ENCODE measurements at places on chromosomes 12 and 14.

- DNase-seq, result peak; percentile 90
Observed at GRCh38 chr12:4855121-4855924, 54.4 kb upstream of the KCNA1 start.

GRCh38 chr12:118428643-118429042, 52.3 kb downstream of the SUDS3 start:
- DNase-seq, result no peak

- DNase-seq, result no peak
Observed at GRCh38 chr12:13948621-13949020, 32.8 kb downstream of the GRIN2B start.

DNA sequence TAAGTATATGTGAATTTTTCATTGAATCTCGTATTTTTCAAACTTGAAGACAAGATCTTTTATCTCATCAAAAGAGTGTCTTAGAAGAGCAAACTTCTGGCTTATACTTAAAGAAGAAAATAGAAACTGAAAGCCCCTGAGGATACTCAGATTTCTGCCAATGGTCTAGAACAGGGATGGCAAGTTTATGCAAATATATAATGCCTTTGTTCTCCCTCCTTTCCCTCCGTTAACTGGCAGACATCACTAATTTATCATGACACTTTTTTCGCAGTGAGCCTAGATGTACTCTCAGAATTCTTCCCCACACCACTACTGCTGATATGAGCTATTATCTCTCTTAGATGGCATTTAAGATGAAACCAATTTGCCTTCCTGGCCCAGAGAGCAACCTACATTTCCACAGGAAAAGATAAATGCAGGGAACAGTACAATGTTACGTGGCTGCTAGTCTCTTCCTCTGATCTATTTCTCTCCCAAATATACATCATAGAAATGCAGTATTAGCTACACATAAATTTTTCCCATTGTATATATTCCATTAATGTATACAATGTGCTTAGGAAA, 40.0 kb upstream of the DAAM1 start:
- no peak for DNase-seq

- DNase-seq, result peak; percentile 63
Observed at GRCh38 chr14:74501135-74501614, 7.6 kb downstream of the ISCA2 start.

DNA sequence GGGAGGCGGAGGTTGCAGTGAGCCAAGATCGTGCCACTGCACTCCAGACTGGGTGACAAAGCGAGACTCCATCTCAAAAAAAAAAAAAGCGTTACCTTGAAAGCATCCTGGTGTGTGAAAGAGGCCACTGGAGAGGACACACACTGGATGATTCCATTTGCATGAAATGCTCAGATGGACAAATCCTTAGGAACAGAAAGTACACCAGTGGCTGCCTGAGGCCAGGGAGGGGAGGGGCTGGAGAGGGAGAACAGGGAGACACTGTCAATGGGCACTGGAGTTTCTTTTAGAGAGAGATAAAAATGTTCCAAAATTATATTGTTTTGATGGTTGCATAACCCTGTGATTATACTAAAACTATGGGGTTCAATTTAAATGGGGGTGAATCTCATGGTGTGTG, 19.7 kb downstream of the TESC start:
- DNase-seq, result no peak

- DNase-seq, result no peak
Observed at GRCh38 chr14:96208739-96209138, 4.1 kb downstream of the BDKRB2 start.

DNA sequence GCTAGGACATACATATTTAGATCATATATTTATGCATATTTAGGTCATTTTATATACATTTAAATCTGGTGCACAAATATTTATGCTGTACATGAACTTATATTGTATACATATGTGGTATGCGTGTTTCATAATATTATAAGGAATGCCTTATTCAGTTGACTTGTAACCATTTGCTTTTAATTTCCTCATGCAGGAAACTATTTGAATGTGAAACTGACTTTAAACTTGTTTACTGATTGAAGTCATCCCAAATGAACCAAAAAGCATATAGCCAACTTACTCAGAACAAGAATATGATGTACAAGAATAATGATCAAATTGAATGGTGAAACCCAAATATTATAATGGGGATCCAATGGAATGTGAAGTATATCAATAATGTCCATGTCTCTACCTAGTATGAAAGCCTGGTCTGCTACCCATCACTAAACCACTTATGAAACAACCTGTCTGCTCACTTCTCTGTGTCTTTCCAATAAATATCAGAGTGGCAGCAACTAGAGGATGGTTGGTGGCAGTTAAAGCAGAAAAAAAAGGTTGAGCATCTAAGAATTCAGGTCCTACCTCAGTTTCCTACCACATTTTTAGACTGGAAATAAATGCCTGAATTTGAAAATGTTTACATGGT, 38.3 kb downstream of the RPS6KA5 start:
- DNase-seq, result no peak

DNA sequence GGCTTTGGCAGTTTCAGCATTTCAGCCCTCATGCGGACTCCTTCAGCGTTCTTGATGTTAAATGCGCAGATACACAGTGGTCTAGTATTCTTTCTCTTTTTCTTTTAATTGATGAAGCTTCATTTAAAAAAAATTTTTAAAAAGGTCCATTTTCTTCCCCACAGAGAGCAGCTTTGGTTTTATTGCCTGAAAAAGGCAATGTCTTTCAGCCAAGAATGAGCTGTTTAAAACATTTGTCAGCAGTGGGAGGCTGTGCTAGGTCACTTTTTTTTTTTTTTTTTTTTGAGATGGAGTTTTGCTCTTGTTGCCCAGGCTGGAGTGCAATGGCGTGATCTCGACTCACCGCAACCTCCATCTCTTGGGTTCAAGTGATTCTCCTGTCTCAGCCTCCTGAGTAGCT, 13.5 kb downstream of the KMT5A start:
- DNase-seq, result no peak

DNA sequence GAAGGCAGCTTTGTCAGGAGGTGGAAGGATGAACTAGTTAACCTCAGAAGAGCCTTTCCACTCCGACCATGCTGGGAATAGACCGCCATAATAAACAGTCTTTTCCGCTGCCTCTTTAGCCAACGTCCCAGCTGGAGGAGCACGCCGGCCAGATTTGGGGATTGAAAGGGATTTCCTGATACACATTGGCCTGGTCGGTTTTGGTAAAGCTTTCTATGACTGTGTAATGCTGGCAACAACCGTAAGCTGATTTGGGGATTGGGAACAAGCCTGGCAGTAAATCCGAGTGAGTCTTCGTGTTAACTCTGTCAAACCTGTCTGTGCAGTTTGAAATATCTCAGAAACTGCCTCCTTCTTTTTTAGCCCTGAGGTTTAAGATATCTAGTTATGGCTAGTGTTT, 87.0 kb downstream of the DAD1 start:
- no peak for DNase-seq

- DNase-seq, result peak; percentile 37
Observed at GRCh38 chr14:22597265-22597664, 835 bp upstream of the ABHD4 start.

GRCh38 chr14:94465042-94465441, 11.0 kb downstream of the SERPINA9 start:
- DNase-seq, result no peak

- DNase-seq, result no peak
Observed at GRCh38 chr14:101557321-101557695, 4.0 kb upstream of the DIO3 start.

- DNase-seq, result no peak
Observed at GRCh38 chr12:6093764-6094163, 30.7 kb downstream of the VWF start.

DNA sequence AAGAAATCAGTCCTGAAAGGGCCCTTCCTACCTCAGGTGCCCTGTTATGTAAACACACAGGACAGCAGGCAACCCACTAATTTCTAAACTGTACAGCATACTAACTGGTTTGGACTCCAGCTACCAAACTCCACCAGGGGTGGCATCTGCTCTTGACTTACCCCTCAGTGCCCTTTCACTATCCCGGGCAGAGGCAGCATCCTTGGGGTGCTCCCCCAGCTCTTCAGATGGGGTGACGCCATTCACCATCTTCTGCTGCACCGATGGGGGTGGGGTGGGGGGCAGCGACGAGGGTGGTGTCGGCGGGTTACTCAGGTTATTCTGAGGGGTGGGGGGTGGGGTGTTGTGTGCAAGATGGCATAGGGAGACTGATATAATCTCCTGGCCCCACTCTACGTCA, 11.5 kb upstream of the PRKAG1 start:
- DNase-seq, result no peak

DNA sequence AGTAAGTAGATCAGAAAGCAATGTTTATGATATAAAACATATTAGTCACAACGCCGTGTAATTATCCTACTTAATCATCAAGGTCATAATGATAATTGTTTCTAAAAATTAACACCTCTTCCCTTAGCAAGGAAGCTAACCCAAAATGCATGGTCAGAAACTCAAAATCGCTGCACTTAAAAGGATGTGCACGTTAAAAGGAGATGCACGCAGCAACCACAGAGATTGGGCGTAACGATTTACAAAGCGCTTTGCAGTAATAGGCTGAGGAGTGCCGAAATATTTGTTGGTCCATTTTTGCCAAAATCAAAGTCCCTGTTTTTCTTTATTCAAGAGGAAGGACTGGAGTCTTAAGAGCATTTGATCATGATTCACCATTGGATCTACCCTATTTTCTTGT, 1077.2 kb downstream of the VRK1 start:
- no peak for DNase-seq

DNA sequence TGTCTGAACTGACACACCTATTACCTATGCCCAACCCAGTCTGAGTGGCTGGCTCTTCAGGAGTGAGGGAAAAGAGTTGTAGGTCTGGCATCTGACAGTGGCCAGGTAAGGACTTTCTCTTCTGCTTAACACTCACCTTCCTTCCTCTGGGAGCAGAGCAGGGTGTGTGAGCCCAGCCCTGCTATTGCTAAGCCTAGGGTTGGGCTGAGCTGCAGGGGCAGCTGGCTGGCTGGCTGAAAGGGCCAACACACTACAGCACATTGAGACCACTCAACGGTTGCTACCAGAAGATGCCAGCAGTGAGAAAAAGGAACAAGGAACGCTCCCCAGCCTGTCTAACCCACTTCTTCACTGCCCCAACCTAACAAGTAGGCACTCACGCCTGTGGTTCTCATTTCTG, 201.2 kb downstream of the DPF3 start:
- DNase-seq, result peak; percentile 32

DNA sequence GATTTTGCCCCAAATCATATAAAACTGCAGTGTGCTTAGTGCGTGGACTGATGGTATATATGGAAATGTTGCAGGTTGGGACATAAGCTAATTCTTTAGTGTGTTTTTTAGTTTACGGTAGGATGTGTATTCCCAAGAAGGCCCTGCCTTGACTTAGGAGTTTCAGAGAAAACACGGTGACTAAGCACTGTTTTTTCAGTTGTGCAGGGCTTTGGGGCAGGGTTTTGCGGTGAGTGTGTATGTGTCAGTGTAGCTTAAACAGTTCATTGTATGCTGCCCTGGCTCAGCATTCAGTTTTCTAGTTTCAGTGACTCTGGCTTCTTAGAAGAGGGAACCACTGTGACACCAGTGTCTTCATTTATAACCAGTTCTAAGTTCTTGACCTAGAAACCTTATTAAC, 101.2 kb downstream of the AKAP6 start:
- no peak for DNase-seq

GRCh38 chr14:65150898-65151608, 48.7 kb upstream of the MAX start:
- DNase-seq, result no peak

- no peak for DNase-seq
Observed at GRCh38 chr14:91219517-91220389, 24.8 kb downstream of the GPR68 start.

GRCh38 chr12:41904041-41904440, 240.6 kb downstream of the GXYLT1 start:
- DNase-seq, result no peak

DNA sequence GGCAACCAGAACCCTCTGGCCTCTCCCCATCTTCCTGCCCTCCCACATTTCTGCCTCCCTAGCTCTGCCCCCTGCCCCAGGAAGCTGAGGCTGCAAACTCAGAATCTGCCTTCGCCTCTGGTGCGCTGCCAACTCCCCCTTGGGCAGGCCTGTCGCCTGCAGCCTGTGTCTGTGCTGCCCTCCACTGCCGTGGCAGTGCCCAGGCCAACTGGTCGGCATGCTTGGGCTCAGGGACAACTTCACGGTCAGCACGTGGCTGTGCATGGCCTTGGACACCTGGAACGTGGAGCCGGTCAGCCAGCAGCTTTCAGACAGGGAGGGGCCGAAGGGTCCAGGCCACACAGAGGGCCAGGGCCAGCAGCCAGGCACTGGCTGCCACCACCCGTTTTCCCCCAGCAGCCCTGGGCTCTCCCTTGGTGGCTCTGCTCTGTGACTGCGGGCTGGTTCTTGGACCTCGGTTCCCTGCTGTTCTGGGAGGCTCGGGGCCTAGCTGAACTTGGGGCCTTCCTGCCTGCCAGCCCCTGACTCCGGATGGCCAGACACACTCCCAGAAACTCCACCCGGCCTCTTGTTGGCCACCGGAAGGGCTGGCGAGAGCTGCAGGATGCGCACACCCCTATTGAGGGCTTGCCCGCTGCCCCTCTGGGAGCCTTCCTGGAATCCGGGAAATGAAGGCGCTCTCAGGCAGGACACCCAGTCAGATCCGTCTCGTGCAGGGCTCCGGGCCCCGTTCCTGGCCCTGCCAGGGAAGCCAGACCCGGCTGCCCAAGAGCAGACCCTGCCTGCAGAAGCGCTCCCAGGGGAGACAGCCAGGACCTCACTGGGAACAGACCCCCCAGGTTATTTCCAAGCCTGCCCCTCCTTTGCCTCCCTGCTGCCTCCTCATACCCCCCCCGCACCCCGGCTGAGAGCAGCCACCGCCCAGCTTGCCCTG, 34.2 kb upstream of the PPP1R13B start:
- DNase-seq, result no peak

- no peak for DNase-seq
Observed at GRCh38 chr12:75833268-75833667, 198.3 kb downstream of the PHLDA1 start.
